Skeletal muscle cell (primary cell): ENCODE measurements at places on chromosomes 16 and 17.

DNA sequence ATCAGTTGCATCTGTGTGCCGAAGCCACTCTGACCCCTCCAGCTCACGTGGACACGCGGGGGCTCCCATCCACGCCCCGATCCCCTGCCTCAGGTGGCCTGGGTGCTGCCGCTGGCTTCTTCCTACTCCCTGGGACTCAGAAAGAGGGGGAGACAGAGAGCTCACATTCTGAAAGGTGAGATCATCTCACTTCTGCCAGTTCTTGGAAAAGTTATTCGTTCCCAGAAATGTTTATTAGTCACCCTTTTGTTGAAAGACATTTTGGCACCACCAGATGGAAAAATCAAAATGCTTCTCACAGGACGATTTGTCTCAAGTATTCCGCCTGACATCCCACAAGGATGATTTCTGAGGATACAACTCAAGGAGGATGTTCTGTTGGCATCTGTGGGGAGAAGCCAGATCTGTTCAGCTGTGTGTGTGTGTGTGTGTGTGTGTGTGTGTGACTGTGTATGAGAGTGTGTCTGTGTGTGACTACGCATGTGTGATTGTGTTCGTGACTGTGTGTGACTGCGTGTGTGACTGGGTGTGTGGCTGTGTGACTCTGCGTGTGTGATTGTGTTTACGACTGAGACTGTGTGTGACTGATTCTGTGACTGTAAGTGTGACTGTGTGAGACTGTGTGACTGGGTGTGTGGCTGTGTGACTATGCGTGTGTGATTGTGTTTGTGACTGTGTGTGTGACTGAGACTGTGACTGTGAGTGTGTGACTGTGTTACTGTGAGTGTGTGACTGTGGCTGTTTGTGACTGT is 207.3 kb downstream of the NTN1 start:
- DNase-seq, result peak; percentile 68

- DNase-seq, result no peak
Observed at GRCh38 chr17:2736956-2737355, 12.5 kb downstream of the CCDC92B start.

DNA sequence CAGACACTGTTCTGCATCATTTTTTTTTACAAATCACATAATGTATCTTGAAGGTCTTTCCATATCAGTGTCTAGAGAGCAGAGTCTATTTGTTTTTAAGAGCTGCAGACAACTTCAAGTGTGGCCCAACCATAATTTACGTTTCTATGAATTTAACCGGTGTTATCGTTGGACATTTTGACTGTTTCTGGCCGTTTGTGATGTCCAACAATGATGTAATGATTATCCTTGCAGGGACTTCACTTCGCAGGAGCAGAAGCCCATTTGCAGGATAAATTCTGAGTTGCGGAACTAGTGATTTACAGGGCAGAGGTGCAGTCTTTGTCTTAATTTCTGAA is 26.9 kb upstream of the HLF start:
- DNase-seq, result no peak

DNA sequence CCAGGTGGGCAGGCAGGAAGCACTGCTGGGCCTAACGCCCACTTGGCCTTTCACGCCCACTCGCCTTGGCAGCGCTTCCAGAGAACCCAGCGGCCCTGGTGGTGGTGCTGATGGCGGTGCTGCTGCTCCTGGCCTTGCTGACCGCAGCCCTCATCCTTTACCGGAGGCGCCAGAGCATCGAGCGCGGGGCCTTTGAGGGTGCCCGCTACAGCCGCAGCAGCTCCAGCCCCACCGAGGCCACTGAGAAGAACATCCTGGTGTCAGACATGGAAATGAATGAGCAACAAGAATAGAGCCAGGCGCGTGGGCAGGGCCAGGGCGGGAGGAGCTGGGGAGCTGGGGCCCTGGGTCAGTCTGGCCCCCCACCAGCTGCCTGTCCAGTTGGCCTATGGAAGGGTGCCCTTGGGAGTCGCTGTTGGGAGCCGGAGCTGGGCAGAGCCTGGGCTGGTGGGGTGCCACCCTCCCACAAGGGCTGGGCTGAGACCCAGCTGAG is 64.7 kb downstream of the MRC2 start:
- no peak for DNase-seq

DNA sequence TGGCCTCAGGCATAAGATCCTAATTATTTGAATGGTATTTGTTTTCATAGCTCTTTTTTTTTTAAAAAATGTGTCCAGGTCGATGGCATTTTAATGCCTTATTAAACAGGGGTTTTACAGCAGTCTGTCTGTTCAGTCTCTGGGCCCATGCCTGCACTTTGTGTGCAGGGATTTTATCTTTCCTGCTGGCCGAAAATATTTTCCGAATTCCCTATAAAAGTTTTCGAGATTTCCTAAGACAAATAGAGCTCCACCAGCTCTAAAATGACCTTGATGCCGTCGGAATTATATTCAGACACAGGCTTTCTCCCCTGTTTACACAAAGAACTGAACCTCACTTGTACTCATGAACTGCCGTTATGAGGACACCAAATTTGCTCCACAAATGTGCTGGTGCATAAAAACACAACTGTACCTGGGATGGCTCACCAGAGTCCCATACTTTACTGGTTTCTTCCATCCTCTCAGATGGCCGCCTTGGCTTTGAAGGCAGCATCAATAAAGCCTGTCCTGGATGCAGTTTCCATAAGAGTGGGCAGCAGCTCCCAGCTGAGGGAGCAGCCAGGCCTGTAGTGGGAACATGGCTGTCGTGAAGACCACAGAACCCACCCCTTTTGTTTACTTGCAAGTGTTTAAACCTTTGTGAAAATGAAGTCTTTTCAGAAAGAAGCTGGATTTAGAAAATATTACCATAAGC is 44.9 kb downstream of the TBX4 start:
- no peak for DNase-seq

DNA sequence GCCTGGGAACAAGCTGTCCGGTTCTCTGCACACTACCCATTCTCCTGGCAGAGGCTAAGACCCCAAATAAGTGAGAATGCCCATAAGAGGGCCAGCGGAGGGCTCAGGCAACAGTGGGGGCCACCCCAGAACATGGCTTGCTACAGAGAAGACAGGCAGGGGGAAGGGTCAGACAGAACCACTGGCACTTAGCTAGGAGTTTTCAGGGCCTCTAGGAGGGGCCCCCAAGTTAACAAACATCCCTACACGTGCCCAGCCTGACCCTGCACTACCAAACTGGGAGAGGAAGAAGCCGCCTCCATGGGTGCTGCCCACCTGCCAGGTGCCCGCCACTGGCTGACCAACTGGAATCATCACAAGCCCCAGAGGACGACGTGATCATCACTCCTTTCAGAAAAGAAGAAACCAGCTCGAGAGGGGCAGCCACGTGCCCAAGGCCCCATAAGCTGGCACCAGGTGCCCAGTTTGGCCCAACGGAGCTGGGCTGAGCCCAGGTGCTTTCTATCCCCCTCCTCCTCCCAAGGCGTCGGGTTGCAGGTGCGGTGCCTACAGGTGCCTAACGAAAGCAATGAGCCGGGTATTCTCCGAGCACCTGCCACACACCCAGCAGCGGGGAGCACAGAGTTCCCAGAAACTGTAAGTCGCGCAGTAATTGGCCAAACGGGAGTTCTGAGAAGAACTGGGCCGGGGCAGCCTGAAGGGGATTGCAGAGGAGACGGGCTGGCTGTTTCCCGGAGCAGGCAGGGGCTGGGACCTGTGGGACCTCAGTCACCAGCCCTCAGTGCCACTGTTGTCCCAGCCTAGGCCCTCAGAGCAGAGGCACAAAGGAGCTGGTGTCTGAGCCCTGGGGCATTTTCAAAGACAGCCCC is 13.2 kb downstream of the RPH3AL start:
- DNase-seq, result no peak

GRCh38 chr17:30290696-30291542 is 825 bp downstream of the BLMH start:
- no peak for DNase-seq

- no peak for DNase-seq
Observed at GRCh38 chr17:44642834-44643233, 13.4 kb upstream of the MEIOC start.

GRCh38 chr17:58020401-58020800 is 13.4 kb upstream of the SRSF1 start:
- DNase-seq, result no peak

DNA sequence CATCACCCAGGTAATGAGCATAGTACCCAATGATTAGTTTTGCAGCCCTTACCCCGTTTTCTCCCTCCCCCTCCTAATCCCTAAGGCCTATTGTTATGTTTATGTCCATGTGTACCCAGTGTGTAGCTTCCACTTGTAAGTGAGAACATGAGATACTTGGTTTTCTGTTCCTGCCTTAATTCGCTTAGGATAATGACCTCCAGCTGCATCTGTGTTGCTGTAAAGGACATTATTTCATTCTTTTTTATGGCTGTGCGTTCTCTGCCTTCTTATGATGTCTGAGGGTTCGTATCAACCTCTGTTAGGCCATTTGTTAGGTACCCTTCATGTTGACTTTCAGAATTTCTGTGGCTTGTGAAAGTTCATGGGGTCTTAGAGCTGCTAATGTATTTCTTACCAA is 31.0 kb downstream of the CTCF start:
- no peak for DNase-seq

GRCh38 chr17:78485290-78486168 is 91.7 kb downstream of the DNAH17 start:
- DNase-seq, result no peak

GRCh38 chr17:40828454-40829044 is 6.1 kb upstream of the KRT10 start:
- DNase-seq, result no peak

GRCh38 chr16:84867696-84868095 is 47.9 kb downstream of the CRISPLD2 start:
- no peak for DNase-seq

DNA sequence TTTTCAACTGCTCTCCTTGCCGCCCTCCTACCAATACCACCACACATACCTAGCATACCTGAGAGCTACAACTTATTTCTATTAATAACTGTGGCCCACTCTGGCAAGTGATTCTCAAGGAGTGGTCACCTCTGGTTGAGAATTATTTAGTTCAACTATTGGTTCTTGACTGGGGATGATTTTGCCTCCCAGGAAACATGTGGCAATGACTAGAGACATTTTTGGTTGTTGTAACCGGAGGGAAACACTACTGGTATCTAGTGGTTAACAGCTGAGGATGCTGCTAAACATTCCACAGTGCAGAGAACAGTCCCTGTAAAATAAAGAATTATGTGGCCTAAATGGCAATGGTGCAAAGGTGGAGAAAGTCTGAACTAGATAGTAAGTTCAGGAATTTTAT is 96.7 kb downstream of the TRIM37 start:
- no peak for DNase-seq

- DNase-seq, result no peak
Observed at GRCh38 chr17:64152428-64153125, 22.6 kb upstream of the ERN1 start.

- DNase-seq, result no peak
Observed at GRCh38 chr16:24507959-24508480, 31.3 kb upstream of the RBBP6 start.

GRCh38 chr17:59345476-59345875 is 14.0 kb downstream of the YPEL2 start:
- no peak for DNase-seq

DNA sequence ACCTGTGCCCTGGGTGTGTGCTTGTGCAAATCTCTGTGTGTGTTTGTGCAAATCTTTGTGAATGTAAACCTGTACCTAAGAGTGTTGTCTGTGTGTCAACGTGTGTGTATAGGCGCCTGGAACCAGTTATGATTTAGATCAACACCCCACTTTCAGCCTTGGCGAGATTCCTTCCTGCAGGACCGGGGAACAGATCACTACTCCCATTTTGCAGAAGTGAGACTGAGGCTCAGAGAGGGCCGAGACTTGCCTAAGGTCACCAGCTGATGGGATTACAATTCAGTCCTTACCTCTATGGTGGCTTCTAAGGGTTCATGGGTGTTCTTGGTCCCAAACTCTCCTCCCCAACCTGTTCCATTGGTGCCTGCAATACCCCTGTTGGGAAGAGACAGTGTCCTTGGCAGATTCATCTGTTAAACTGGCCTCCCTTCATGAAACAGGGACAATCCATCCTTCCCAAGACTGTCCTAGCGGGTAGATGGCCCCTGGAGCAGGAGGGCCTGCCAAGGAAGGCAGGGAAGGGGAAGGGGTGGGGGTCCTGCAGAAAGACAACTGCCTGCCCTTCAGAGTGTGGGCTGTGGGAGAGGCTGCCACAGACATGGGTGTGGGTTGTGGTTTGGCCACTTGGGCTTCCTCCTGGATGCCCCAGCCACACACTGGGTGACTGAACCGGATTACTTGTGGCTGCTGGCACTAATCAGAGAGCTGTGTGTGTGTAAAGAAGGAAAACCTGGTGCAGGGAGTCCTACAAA is 6.9 kb upstream of the MAPK7 start:
- no peak for DNase-seq

DNA sequence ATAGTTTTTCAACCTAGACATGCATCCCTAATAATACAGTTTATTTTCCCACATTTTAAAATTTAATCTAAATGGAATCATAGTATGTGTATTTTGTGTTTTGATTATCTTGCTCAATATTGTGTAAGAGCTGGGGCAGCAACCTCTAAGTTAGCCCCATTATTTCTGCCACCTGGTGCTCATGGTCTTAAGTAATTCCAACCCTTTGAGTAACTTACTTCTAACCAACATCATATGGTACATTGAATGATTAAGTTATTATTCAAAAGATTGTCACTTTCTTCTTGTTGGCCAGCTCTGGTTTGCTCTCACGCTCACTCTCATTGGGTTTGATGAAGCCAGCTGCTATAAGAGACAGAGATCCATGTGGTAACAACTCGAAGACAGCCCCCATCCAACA is 3.9 kb upstream of the KRTAP4-3 start:
- DNase-seq, result peak; percentile 11

GRCh38 chr17:56289321-56289720 is 136.0 kb downstream of the ANKFN1 start:
- DNase-seq, result no peak

GRCh38 chr17:29591737-29592608 is 959 bp upstream of the ANKRD13B start:
- no peak for DNase-seq

DNA sequence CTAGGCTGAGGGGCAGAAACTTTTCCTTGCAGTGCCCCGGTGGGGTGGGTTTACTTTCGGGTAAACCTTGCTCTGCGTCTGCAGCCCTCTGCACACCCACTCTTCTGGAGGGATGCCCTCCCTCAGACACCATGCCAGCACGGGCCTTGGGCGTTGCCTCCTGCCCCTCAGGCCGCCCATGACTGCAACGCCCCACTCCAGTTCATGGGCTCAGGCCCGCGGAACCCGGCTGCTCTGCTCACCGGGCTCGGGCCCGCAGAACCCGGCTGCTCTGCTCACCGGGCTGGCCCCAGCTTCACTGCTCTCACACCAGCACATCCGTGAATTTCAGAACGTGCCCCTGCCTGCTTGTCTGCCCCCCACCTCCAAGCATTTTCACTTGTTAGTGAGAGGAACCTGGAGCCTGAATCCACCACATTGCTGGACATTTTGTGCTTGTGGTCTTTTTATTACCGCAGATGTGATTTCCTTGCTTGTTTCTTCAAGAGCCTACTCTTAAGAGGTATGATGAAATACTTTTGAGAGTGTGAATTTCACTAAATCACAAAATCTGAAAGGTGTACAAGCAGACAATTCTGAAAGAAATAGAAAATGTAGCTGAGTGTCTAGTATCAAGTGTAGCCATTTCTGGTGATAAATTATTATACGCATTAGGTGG is 130.9 kb downstream of the RPTOR start:
- DNase-seq, result no peak

- DNase-seq, result no peak
Observed at GRCh38 chr16:73319737-73320136, 271.8 kb upstream of the ZFHX3 start.

- DNase-seq, result no peak
Observed at GRCh38 chr16:67673712-67674580, 7.3 kb downstream of the C16orf86 start.

- no peak for DNase-seq
Observed at GRCh38 chr16:83356266-83356665, 451.5 kb upstream of the HSBP1 start.
